Left colon (tissue), 2 donors: ENCODE measurements at places on chromosomes 6 and 20. TPM values are rescaled to one million over a fixed set of nuclear protein-coding genes. Genes with fewer than 3 reads are reported as not detected.

- no peak for DNase-seq
Measured at GRCh38 chr6:44054721-44055559, 72.3 kb downstream of the MRPL14 start.

Gene RNF114
- total RNA-seq: 84.1 TPM

Gene FOXF2
- 3.0 TPM for total RNA-seq

Gene DEFB127
- not detected for total RNA-seq
